ENCODE measurements at places on chromosomes 12 and 14. TPM values are rescaled to one million over a fixed set of nuclear protein-coding genes. Genes with fewer than 3 reads are reported as not detected.

MANSC4 gene
- polyA plus RNA-seq = 0.08 TPM

TBX3 gene
- polyA plus RNA-seq = 9.8 TPM

RAD52 gene
- 14.4 TPM for polyA plus RNA-seq

NEUROD4 gene
- polyA plus RNA-seq = not detected

DNA sequence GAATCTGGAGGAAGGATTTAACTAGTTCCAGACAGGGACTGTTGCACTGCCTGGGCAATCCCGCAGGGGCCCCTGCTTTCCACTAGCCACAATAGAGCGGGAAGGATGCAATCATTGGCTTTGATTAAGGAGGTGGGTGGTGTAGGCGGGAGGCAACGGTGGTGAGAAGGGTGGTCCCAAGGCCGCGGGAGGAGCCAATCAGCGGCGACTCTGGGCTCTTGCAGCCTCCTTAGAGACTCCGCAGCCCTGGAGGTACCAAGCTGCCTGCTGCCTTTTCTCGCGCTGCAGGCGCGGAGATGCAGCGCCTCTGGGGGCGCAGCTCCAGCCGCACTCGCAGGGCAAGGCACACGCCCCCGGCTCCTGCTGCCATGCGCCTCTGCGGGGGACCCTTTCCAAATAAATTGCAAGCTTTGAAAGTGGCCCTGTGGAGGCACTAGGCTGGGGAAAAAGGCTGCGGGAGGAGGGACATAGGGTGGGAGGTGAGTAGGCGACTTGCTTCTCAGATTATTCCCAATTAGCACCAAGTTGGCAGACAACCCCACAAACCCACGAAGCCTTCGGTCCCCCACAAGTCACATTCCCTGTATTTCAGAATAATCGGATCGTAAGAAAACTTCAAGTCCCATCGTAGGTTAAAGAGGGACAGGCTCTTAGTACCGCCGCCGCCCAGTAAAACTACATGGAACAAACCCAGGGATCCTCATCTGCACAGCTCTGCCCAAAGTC lies 858 bp upstream of the KCNA1 start:
- H3K4me3 ChIP-seq = peak overlapping the region; percentile 57
- peaks cover 12% of the 10 kb centered on the region for H3K4me1 ChIP-seq
- H3K36me3 ChIP-seq = no peaks in the 10 kb centered on the region
- no peak overlapping the region for H3K27ac ChIP-seq
- no peak for DNase-seq
- peaks cover 91% of the 10 kb centered on the region for H3K27me3 ChIP-seq

- H3K4me1 ChIP-seq = no peaks in the 10 kb centered on the region
- no peaks in the 10 kb centered on the region for H3K36me3 ChIP-seq
- no peaks in the 10 kb centered on the region for H3K27me3 ChIP-seq
- DNase-seq = no peak
- H3K4me3 ChIP-seq = no peak overlapping the region
These were observed 58.4 kb downstream of the SLC25A21 start for GRCh38 chr14:37114002-37114401.

Data from psoas muscle (tissue), 8 donors.